ENCODE measurements at places on chromosomes 11 and 22. TPM values are rescaled to one million over a fixed set of nuclear protein-coding genes. Genes with fewer than 3 reads are reported as not detected.

DNA sequence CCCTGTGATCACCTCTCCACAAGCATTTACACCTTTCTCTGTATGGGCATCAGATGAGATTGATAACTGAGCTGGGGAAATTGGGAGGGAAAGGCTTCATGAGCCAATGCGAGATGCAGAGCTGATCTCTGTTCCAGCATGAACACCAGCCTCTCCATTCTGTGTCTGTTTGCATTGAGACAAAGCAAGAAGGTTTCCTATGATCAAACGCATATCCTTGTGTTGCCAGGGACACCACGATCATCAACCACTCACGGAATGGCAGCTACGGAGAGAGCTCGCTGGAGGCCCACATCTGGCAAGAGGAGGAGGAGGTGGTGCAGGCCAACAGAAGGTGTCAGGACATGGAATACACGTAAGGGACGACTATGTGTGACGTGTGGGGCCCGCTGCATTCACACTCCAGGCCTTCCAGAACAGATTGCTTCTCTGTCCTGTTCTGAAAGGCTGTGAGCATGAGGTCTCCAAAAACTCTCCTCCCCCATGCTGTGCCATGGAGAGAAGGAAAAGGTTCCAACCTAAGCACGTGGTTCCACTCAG, 96.4 kb downstream of the AMOTL1 start:
- H3K36me3 ChIP-seq = no peaks in the 10 kb centered on the region
- H3K4me3 ChIP-seq = no peak overlapping the region
- H3K4me1 ChIP-seq = no peaks in the 10 kb centered on the region
- no peaks in the 10 kb centered on the region for H3K27me3 ChIP-seq
- DNase-seq = no peak

GRCh38 chr11:131300439-131300717, 70.0 kb upstream of the NTM start:
- H3K27ac ChIP-seq = no peak overlapping the region
- H3K4me3 ChIP-seq = no peak overlapping the region
- DNase-seq = no peak
- no peaks in the 10 kb centered on the region for H3K4me1 ChIP-seq
- no peaks in the 10 kb centered on the region for H3K36me3 ChIP-seq

- no peaks in the 10 kb centered on the region for H3K27me3 ChIP-seq
- no peak overlapping the region for H3K4me3 ChIP-seq
- peak; percentile 41 for DNase-seq
- peak overlapping the region; percentile 80 for H3K27ac ChIP-seq
Measured at GRCh38 chr22:17870407-17870806, 96.1 kb upstream of the BID start.

DNA sequence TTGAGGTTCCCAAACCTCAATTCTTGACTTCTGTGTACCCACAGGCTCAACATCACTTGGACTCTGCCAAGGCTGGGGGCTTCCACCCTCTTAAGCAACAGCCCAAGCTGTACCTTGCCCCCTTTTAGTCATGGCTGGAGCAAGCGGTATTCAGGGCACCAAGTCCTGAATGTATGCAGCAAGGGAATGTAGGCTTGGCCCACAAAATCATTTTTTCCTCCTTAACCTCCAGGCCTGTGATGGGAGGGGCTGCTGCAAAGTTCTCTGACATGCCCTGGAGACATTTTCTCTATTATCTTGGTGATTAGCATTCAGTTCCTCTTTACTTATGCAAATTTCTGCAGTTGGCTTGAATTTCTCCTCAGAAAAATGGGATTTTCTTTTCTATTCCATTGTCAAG, 4.9 kb upstream of the OR5L1 start:
- H3K27me3 ChIP-seq = no peaks in the 10 kb centered on the region
- H3K36me3 ChIP-seq = no peaks in the 10 kb centered on the region
- H3K27ac ChIP-seq = no peak overlapping the region
- H3K4me1 ChIP-seq = no peaks in the 10 kb centered on the region
- DNase-seq = no peak

GRCh38 chr22:37989146-37990045, 5.0 kb upstream of the SOX10 start:
- no peak for DNase-seq
- no peaks in the 10 kb centered on the region for H3K36me3 ChIP-seq
- no peak overlapping the region for H3K27ac ChIP-seq
- H3K27me3 ChIP-seq = no peaks in the 10 kb centered on the region

GRCh38 chr11:64726211-64726641, 3.2 kb upstream of the NRXN2 start:
- no peak overlapping the region for H3K27ac ChIP-seq
- DNase-seq = no peak
- H3K4me3 ChIP-seq = no peak overlapping the region

- DNase-seq = no peak
- H3K27me3 ChIP-seq = no peaks in the 10 kb centered on the region
- H3K4me3 ChIP-seq = no peak overlapping the region
- H3K27ac ChIP-seq = no peak overlapping the region
Measured at GRCh38 chr11:70352601-70353000, 45.7 kb upstream of the CTTN start.

GRCh38 chr11:8650401-8650990, 32.0 kb downstream of the TRIM66 start:
- no peak overlapping the region for H3K27ac ChIP-seq
- no peaks in the 10 kb centered on the region for H3K27me3 ChIP-seq
- H3K36me3 ChIP-seq = peaks cover 4% of the 10 kb centered on the region
- no peaks in the 10 kb centered on the region for H3K4me1 ChIP-seq
- DNase-seq = no peak
- H3K4me3 ChIP-seq = no peak overlapping the region

- DNase-seq = no peak
- no peaks in the 10 kb centered on the region for H3K36me3 ChIP-seq
- peaks cover 5% of the 10 kb centered on the region for H3K27me3 ChIP-seq
- H3K4me1 ChIP-seq = no peaks in the 10 kb centered on the region
Measured at GRCh38 chr22:38997518-38997917, 15.4 kb downstream of the APOBEC3B start.

DNA sequence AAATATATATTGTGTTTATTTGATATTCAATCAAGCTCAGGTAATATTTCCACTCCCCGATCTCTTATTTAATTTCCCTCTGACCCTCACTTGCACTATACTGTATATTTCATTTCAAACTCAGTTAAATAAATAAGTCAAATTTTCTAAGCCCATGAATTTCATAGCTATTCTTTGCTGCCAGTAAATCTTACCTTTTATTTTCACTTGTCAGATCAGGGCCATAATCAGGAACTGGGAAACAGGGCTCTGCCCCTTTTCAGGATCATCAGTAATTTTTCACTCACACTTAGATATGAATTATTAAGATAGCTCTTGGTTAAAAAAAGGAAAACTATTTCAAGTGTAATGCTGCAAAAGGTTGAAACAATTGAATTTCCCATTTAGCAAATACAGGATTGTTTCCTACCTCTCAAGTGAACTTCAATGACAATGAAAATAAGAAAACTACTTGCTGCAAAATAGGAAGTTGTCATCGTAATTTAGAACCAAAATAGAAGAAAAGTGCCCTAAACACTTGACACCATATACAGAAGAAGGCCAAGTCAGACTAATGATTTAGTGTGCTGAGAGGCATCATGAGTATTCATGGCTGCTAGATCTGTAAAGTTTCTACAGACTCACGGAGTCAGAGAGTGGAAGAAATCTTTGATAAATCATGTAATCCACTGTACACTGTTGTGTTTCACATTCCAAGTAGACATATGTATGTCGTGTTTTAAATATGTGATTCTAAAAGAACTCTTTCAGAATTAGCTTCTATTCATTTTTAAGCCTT, 316.8 kb upstream of the CNTN5 start:
- no peaks in the 10 kb centered on the region for H3K36me3 ChIP-seq
- no peaks in the 10 kb centered on the region for H3K4me1 ChIP-seq
- no peak overlapping the region for H3K4me3 ChIP-seq
- no peaks in the 10 kb centered on the region for H3K27me3 ChIP-seq

- no peaks in the 10 kb centered on the region for H3K36me3 ChIP-seq
- H3K27ac ChIP-seq = no peak overlapping the region
- H3K4me3 ChIP-seq = no peak overlapping the region
- no peaks in the 10 kb centered on the region for H3K4me1 ChIP-seq
Measured at GRCh38 chr11:80495116-80495515, 1054.3 kb upstream of the TENM4 start.

DNA sequence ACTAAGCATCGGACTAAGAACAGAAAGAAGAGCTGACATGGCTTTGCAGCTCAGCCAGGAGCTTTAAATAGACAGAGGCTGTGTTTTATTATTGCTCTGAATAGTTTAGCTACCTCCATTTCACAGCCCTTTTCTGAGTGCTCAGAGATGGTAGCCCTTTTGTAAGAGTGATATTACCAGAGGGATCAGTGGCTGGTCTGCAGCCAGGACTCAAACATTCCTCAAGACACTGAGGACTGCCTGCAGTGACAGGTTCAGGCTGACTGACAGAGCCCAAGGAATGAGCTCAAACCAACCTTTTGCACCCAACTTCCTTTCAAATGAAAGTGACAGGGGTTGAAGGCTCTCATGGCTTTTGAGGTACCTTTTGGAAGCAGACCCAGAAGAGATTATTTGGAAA, 189.0 kb downstream of the DDX10 start:
- H3K27ac ChIP-seq = peak overlapping the region; percentile 25
- H3K36me3 ChIP-seq = no peaks in the 10 kb centered on the region
- peaks cover 7% of the 10 kb centered on the region for H3K4me1 ChIP-seq
- peak overlapping the region; percentile 14 for H3K4me3 ChIP-seq
- H3K27me3 ChIP-seq = no peaks in the 10 kb centered on the region
- DNase-seq = no peak

The C1QTNF5 gene
- total RNA-seq = 20.5 TPM

The CCDC87 gene
- 0.32 TPM for total RNA-seq

The ZNRD2 gene
- 38.4 TPM for total RNA-seq

The HBB gene
- total RNA-seq = not detected

The OR56A1 gene
- not detected for total RNA-seq

The MMP1 gene
- total RNA-seq = not detected

The SLC22A8 gene
- total RNA-seq = not detected
